ENCODE measurements at places on chromosomes 5 and 9.

DNA sequence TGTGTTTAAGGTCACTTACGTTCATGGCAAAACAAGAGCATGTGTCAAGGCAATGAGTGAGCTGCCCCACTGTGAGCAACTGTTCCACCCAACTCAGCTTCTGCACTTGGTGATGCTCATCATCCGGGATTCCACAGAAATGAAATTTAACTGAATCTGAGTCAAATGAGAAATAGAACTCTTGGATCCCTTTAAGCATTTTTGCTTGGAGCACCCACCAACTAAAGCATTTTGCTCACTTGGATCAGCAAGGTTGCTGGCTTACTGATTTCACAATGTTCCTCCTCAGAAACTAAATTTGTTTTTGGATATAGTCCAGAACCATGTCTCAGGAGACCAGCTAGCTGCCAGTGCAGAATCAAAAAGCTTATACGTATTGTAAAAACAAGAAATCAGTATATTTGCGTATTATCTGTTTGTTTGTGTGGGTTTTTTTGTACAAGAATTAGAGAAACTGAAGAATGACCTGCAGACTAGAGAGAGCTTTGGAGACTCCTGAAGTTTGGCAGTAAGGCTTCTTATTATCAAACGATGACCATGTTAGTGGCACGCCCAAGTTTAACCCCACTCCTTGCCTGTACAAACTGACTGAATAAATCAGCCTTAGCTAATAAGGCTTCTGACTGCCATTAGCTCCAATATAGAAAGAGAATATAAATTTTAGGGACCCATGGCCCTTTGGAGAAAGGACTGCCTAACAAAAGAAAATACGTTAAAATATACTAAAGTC is 153.8 kb upstream of the FST start:
- DNase-seq: no peak

DNA sequence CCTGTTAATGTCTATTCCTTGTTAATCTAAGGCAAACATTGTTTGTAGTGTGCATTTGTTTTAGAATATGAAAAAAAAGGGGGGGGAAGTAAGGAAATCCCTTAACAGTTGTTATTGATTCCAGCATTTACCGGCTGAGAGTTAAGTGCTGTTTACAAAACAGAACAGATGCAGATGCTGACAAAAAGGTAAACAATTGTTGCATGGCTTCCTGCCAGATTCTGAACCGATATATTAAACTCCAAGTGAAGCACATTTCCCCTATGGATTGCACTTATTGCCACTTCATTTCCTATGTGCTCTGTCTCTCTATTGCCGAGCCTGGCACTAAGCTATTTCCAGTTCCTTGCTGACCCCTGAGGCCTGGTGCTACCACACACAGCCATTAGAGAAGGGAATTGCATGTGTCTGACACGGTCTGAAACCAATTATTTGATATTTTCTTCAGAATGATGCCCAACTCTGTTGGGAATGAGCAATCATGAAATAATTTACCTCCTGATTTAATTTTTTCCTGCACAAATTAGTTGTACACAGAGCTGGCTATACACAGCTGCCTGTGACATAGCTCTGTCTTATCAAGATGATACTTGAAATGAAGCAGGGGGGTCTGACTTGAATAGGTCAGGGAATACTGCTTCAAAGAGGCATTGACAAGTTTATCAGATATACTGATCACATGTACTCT is 109.8 kb downstream of the KIAA0825 start:
- DNase-seq: no peak

DNA sequence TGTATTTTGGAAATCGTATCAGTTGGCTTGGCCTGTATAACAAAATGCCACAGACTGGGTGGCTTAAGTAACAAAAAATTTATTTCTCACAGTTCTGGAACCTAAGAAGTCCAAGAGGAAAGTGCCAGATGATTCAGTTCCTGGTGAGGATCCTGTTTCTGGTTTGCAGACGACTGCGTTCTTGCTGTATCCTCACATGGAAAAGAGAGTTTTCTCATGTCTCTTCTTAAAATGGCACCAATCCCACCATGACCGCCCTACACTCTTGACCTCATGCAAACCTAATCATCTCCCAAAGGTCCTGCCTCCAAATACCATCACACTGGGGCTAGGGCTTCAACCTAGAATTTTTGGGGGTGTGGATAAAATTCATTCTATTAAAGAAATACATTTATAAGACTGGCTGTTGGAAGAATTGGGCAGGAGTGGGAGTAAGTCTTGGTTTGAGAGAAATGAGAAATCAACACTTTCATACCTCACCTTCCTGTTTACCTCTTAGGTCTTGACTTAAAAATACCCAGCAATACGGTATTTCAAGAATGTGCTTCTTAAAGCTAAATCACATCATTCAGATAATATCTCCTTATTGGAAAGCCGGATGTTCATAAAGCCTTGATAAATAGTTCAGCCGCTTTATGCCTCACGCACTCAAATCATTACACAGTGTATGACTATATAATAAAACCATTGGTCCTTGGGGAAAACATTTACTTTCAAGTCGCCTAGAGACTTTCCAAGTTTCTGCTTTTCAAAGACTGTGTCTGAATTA is 28.7 kb downstream of the PTTG1 start:
- DNase-seq: no peak

- no peak for DNase-seq
Measured at GRCh38 chr9:122619996-122620395, 5.5 kb downstream of the OR1Q1 start.

DNA sequence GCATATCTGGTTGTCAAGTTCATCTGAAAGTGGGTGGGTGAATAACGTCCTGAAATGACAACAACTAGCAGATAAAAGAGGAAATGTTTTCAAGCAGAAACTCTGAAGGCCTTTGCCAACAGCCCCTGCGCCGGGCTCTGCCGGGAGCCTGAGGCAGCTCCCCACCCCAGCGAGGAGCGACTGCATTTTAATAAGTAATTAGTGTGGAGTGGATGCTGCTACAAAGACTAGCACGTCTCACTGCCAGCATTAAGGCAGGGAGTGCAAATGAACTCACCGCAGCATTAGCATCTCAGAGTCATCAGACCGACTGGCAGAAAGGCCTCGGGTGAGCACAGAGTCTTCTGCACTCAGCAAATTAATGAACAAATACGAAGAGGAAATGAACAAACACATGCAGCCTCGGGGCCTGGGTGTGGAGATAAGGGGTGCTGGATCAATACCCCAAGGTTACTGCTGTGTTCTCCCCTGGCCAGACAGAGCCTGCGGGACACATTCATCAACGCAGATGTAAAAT is 63.8 kb downstream of the VAV2 start:
- DNase-seq: no peak

DNA sequence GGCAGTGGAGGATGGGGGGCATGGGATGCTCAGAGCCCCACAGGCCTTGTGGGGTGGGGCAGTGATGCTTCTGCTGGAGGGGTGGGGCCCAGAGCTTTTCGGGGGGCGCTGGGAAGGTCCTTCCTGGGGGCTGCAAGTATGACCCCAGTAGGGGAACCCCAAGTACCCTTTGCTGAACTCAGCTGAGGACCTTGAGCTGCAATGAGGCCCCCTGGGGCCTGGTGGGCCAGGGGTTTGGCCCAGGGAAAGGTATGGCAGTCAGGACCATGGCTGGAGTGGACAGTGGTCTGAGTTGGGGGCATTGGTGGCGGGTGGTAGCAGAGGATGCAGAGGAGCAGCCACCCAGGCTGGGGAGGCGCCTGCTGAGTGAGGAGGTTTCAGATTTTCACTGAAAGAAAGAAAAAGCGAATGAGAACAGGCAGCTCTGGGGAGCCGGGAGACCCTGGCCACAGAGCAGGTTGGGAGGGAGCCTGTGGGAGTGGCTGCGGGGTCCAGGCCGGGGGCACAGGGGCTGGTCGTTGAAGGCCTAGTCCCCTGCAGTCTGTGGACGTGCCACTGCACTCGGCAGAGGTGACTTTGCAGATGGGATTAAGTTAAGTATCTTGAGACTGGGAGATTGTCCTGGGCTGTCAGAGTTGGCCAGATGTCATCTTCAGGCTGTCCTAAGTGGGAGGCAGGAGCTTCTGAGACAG is 19.2 kb downstream of the WNK2 start:
- DNase-seq: no peak

GRCh38 chr5:53503562-53504218 is 23.3 kb downstream of the FST start:
- no peak for DNase-seq

- DNase-seq: no peak
Measured at GRCh38 chr9:83665580-83666200, 42.1 kb downstream of the UBQLN1 start.

- DNase-seq: no peak
Measured at GRCh38 chr5:6540111-6540827, 91.6 kb downstream of the UBE2QL1 start.

DNA sequence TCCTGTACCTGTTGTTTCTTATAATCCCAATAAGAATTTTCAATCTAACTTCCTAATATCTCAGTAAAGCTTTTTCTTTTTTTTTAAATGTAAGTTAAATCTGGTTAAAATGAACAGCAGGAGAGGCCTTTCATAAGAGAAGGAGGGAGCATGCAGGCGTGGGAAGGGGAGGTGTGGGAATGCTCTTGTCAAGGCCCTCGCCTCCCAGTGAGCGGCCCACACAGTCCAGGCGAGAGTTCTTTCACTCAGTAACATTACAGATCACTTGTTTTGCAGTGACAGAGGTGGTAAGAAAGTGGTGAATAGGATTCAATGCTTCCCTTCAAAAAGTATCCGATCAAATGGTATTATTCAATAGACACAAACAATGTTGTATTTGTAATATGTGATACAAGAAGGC is 125.0 kb downstream of the EPB41L4A start:
- no peak for DNase-seq

DNA sequence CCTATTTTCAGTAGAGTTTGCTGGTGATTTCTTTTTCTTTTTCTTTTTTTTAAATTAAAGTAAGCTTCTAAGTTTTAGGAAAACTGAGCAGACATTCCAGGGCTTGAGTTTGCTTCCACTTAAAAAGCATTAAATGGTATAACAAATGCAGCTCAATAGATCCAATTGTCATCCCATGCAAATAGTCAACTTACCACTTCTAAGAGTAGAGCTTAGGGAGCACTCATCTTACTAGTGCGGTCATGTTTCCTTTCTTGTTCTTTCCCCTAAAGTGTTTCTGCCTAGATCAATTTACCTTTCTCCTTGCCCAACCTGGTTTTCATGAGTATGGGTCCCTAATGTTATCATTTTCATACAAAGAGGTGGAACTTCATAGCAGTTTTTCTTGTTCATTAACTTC is 13.0 kb upstream of the CEP120 start:
- no peak for DNase-seq

GRCh38 chr9:70020991-70021571 is 22.6 kb upstream of the MAMDC2 start:
- DNase-seq: no peak

- no peak for DNase-seq
Measured at GRCh38 chr9:70136632-70137031, 93.0 kb downstream of the MAMDC2 start.

DNA sequence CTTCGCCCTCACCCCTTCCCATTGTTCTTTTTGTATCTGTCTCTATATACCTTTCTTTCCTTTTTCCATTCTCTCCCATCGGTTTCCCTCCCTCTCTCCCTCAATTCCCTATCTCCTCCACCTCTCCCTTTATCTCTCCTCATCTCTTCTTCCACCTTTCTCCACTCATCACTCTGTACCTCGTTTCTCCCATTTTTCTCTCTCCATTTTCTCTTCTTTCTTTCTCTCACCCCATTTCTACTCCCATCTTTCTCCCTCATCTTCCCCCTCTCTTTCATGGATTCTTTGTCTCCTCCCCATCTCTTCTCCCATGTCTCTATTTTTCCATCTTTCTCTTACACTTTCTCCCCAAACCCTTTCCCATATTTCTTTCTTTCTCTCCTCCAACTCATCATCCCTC is 385.9 kb upstream of the CLINT1 start:
- DNase-seq: no peak

DNA sequence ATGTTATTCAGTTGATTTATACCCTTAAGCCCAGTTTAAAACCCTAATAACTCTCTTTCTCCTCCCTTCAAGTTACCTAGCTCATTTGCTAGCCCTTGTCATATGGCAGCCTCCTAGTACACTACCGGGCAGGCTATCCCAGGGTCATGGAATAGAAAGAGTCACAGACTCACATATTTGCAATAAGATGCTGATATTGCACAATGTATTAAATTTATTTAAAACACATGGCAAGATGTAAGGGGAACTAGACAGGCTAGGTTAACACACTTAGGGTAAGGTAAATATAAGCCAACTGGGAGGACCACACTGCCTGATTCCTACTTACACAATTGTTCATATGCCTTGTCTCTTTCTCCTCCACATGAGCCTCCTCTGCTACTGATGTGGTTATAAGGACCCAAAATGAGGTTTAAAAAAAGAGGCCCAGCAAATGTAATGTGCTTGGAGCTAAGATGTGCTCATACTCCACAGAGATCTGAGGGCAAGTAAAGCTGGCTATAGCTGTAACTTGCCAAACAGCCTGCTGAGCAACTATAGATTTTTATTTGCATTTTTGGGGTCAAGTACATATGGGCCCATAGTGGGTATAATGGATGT is 130.0 kb downstream of the ENC1 start:
- DNase-seq: no peak

DNA sequence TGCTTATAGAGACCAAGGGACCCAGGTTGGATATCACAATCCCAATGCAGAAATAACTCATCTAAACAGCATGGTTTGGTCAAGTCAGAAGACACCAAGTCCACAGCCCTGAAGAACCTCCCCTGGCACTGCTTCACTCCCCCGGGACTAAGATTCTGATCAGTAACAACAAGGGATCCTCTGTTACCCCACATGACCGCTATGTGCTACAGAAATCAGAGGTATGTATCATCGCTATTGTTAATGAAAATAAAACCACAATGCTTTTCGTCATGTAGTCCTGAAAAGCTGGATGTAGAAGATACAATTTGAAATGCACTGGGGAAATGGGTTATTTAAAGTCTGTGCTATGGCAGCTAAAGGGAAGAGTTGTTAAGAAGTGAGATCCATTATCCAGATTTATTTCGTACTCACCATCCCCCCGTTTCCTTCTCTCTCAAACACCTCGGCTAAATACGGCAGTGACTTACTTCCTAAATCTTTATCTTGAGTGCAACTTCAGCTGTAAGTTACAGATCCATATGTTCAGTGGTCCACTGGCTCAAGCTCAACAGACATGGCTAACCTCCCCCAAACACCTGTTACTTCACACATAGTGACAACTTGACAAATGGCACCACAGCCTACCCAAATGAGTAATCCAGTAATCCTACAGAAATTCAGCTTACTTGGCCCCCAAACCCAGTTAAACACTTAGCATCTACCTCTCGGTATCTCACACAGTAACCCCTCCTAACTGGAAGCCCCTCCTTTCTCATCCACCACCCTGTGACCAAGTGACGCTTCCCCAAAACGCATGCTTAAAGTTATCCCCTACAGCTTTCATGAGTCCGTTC is 129.2 kb downstream of the MYO10 start:
- no peak for DNase-seq

DNA sequence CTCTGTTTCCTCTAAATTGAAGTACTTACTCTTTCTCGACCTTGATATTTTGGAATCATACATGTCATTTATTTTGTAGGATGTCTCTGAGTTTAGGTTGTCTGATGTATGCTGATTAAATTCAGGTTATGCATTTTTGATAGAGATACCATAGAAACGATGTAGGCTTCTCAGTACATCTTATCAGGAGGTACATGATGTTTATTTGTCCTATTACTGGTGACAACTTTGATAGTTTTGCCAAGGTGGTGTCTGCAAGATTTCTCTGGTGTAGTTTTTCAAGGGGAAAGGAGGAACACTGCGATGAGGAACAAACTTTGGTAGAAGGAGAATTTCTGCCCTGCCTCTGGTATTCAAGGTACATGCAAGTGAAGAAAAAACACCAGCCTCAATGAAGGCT is 29.9 kb downstream of the SUB1 start:
- no peak for DNase-seq

- no peak for DNase-seq
Measured at GRCh38 chr9:69204849-69205248, 30.8 kb downstream of the TJP2 start.
